ENCODE measurements at places on chromosomes 3 and 15.

DNA sequence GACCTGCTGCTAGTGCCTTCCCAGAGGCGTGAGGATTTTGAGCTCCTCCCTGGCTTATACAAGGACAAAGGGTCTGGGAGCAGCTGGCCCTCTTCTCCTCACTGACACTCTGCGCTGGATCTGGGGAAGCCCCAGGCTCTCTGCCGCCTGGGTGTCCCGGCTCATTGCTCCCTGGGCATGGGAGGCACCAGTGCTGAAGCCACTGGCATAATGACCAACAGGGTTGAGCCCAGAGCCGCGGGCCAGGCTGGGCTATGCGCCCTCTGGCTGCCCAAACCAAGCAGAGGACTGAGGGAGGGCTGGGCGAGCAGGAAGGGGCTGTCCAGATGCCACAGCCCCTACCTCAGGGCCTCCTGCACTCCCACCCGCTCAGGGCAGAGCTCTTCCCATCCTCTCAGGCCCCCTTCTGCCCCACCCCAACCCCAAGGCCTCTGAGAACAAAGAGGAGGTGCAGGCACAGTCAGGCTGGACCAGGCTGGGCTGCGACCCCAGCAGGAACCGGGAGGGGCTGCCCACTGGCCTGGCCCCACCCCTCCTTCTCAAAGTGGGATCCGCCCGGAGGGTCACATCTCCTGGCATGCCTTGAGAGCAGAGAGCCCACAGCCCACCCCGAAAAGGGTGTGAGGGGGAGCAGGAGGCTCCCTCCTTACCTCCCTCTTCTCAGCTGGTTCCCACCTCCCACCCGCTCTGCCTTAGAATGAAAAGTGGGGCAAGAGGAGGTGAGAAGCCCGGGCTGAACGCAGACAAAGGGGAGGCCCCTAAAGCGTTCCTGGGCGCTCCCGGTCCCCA is 1.6 kb downstream of the LINGO1 start:
- H3K4me3 ChIP-seq: no peak overlapping the region
- no peak for DNase-seq
- H3K4me1 ChIP-seq: peaks cover 4% of the 10 kb centered on the region
- H3K27me3 ChIP-seq: peaks cover 60% of the 10 kb centered on the region

- no peaks in the 10 kb centered on the region for H3K36me3 ChIP-seq
- H3K27ac ChIP-seq: no peak overlapping the region
- no peak overlapping the region for H3K4me3 ChIP-seq
- no peak for DNase-seq
- no peaks in the 10 kb centered on the region for H3K27me3 ChIP-seq
These were observed 218.4 kb upstream of the SLCO3A1 start for GRCh38 chr15:91635080-91635479.

- no peak overlapping the region for H3K27ac ChIP-seq
- DNase-seq: no peak
- no peaks in the 10 kb centered on the region for H3K36me3 ChIP-seq
- H3K4me1 ChIP-seq: no peaks in the 10 kb centered on the region
- no peaks in the 10 kb centered on the region for H3K27me3 ChIP-seq
- H3K4me3 ChIP-seq: no peak overlapping the region
These were observed 179.3 kb upstream of the MME start for GRCh38 chr3:154900816-154901215.

DNA sequence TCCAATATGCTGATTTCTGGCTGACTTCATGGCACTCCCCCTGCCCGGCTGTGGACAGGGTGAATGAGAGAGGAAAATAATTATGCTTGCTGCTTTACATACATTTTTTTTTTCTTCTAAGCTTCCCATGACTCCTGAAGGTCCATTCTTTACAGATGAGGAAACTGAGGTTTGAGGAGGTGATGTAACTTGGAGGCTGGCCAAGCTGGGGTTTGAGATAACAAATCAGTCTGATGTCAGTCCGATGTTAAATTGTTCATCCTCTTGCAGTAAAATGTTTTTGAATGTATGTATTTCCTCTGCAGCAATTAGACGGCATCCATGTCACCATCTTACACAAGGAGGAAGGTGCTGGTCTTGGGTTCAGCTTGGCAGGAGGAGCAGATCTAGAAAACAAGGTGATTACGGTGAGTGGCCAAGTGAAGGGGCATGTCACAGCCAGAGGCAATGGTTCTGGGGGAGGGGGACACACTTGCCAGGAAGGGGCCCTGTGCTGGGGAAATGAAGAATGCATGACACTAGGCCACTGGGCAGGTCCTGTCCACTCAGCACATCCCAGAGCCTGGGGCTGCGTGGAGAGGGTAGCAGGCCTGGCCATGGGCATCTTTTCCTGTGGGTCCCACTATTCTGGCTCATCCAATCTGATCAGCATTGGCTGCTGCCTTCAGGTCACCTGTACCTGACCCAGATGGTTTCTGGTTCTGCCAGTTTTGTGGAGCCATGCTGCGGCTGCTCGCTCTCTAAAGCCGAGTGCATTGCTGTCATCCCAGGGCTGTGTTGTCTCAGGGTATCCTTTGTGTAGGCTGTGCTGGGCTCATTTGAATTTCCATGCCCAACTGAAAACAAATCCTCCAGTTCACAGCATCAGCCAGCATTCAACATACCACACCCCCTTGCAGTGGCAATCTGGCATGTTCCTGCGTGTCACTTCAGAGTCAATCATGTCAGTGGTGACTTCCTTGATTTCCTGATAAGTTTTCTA is 20.4 kb downstream of the STARD5 start:
- H3K4me1 ChIP-seq: no peaks in the 10 kb centered on the region
- DNase-seq: no peak
- no peaks in the 10 kb centered on the region for H3K27me3 ChIP-seq
- H3K27ac ChIP-seq: no peak overlapping the region

DNA sequence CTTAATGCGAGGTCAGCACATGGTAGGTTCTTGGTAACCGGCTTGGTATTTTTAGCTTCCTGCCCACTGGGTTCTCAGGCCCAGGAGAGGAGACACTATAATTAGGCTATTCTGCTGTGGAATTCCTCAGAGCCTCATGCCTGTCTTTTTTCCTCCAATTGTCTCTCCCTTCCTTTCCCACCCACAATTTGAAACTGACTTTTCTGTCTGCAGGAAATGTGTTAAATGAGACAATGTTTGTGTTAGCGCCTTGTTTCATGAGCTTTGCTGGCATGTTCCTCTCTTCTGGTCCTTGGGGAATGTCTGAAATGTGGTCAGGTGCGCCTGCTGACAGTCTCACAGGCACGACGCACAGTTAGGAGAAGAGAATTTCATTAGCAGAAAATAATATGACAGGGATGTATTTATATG is 223.6 kb upstream of the CTNNB1 start:
- no peak overlapping the region for H3K27ac ChIP-seq
- no peaks in the 10 kb centered on the region for H3K27me3 ChIP-seq
- no peaks in the 10 kb centered on the region for H3K36me3 ChIP-seq
- no peaks in the 10 kb centered on the region for H3K4me1 ChIP-seq
- no peak for DNase-seq

GRCh38 chr15:70463453-70463834 is 299.9 kb downstream of the UACA start:
- no peaks in the 10 kb centered on the region for H3K36me3 ChIP-seq
- H3K4me3 ChIP-seq: no peak overlapping the region
- no peaks in the 10 kb centered on the region for H3K27me3 ChIP-seq
- no peak for DNase-seq
- H3K4me1 ChIP-seq: peaks cover 3% of the 10 kb centered on the region
- H3K27ac ChIP-seq: no peak overlapping the region

DNA sequence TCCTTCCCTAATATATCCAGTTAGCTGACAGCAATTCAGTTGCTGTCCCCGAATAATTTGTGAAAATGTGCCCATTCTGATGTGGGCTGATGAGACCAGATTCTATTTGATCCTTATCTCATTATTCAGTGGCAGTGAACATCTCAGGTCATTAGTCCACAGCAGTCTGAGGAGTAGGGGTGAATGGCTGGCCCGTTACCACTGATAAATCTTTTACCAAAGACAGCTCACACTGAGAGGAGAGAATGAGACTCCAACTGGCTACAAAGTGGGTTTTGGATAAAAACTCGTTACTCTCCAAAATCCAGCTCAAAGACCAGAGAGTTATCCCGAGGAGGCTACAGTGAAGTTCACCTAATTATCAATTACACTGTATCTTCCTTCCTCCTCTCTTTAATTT is 189.7 kb downstream of the TUSC7 start:
- no peak for DNase-seq
- no peak overlapping the region for H3K4me3 ChIP-seq
- no peaks in the 10 kb centered on the region for H3K36me3 ChIP-seq
- no peaks in the 10 kb centered on the region for H3K27me3 ChIP-seq

GRCh38 chr3:170151536-170151935 is 30.0 kb downstream of the PHC3 start:
- no peaks in the 10 kb centered on the region for H3K27me3 ChIP-seq
- H3K4me3 ChIP-seq: no peak overlapping the region
- peaks cover 13% of the 10 kb centered on the region for H3K4me1 ChIP-seq
- H3K36me3 ChIP-seq: no peaks in the 10 kb centered on the region
- H3K27ac ChIP-seq: no peak overlapping the region

GRCh38 chr3:126040386-126040785 is 43.5 kb downstream of the SLC41A3 start:
- H3K4me1 ChIP-seq: peaks cover 5% of the 10 kb centered on the region
- DNase-seq: no peak
- no peaks in the 10 kb centered on the region for H3K27me3 ChIP-seq
- H3K27ac ChIP-seq: no peak overlapping the region
- H3K4me3 ChIP-seq: no peak overlapping the region
- H3K36me3 ChIP-seq: no peaks in the 10 kb centered on the region

Measured in psoas muscle (tissue), 8 donors.